ENCODE measurements at places on chromosomes 7 and 10.

DNA sequence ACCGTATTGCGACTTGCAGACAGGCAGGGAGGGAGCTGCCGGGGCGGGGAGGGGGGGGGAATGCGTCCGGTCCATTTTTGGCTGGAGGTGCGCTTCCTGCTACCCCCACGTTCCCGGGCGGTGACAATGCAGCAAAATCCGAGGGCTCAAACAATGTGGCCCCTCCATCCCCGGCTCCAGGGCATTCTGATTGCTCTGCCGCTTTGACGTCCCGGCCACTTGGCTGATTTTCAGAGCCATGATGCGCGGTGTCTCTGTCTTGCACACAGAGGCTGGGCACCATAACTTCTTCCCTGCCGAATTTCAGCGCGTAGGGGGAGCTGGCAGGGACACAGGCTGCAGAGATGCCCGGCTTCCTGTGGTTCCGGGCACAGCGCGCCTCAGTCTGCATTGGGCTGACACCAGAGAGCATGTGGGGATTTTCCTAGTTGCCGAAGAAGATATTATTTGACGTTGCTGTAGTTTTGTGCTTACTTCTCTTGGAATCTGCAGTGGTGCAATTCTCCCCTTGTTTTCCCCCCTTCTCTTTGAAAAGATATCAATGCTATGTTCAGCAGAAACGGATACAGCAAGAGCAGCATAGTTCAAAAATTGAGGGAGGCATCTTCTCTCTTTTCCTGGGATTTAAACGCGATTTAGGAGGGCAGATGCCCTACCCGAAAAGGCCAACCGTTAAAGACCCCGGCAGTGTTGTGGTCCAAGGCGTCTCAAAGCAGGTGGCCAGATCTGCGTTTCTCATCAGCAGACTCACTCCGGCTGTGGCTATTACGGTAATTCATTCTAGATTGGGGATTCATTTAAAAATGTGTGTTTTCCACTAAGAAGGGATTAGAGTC lies 1.4 kb downstream of the HECW1 start:
- no peak for DNase-seq

DNA sequence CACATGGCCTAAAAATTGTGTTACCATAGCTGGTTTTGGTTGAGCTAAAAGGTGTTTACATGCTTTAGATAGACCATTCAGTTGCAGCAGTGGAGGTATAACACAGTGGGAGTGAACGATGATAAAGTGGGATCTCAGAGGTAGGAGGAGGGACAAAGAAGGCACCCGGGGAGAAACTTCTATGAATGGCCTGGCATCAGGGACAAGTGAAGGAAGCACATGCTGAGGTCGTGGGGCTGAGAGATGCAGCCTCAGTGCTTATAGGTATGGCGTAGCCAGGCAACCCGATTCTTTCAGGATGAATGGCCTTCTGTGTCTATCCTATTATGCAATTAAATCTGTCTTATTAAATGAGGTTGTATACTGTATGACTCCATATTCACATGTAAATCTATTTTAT lies 3.9 kb upstream of the CDK6 start:
- no peak for DNase-seq

GRCh38 chr7:38222481-38223096 lies 44.5 kb downstream of the STARD3NL start:
- DNase-seq: peak; percentile 46

DNA sequence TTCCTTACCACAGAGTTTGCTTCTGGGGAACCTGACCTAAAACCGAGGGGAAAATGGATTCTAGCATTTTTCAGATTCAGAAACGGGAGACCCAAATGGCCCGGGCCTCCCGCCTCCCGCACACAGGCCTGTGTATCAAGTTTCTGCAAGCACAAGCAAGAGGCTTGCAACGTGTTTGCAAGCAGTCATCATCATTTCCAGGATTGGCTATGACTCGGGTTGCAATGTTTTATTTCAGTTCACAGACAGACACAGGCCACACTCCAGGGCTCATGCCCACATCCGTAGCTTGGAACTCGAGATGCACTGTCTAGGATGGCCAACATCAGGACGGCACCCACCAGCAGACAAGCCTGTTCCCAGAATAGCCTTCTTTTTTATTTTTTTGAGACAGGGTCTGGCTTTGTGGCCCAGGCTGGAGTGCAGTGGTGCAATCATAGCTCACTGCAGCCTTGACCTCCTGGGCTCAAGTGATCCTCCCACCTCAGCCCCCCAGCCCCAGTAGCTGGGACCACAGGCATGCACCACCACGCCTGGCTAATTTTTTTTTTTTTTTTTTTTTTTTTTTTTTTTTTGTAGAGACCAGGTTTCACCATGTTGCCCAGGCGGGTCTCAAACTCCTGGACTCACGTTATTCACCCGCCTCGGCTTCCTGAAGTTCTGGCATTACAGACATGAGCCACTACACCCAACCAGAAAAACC lies 68.1 kb upstream of the FOXK1 start:
- DNase-seq: no peak

DNA sequence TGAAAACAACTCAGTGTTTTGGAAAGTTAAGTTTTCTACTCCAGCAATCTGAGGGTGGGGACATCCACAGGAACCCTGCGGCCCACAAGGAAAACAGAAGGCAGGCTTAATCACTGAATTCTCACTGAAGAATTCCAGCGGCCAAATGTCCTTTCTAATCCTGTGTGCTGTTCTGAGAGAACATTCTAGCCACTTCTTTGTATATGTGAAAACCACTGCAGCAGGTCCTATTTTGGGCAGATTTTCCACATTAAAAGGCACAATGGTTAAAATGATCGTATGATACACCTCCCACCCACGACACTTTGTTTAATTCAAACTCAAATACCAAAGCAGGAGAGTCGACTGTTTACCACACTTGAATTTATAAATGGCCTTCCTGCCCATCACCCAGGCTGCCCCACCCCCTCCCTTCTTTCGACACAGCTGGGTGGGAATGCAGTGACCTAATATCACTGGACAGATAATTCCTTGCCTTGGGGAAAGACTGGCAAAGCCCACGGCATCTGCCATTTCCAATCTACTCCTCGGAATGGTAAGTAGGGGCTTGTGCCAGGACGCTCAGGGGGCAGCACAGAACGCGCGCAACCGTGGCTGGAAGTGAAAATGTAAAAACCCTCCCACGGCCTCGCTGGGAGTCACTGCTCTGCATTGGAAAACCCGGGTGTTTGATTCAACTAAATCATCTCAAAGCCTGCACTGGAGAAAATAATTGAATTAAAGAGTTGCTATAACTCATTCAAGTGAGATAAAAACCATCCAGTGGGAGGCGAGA lies 67.0 kb downstream of the CTBP2 start:
- no peak for DNase-seq

GRCh38 chr10:35224045-35224740 lies 97.5 kb downstream of the CREM start:
- no peak for DNase-seq

DNA sequence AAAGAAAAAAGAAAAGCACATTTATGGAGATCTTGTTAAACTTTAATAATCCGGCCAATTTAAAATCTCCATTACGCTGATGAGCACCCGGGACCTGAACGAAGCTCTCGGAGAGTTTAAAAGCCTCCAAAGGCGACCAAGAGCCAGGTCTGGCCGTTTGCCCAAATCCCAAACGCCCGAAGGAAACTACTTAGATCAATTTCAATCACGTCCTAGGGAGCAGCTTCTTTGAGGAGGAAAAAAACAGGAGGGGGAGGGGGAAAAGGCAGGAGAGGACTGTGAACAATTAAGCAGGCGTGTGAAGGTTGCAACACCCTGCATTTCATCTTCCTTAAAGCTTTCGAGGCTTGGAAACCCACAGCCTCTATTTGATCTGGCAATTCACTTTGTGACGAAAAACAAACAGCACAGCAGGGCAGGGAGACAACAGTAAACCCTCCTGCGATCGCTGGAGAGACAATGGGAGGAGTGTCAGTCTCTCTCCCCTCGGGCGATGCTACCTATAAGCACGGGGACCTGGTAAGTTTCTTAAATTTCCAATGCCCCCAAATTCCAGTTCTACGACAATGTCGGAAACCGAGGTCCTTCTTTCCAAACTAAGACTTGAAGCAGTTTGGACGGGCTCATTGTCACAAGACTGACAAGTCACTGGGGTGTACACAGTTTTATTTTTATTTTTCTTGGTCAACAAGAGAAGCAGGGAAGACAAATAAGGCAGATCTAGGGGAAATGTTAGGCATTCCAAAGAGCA lies 1.2 kb downstream of the KLF6 start:
- no peak for DNase-seq

DNA sequence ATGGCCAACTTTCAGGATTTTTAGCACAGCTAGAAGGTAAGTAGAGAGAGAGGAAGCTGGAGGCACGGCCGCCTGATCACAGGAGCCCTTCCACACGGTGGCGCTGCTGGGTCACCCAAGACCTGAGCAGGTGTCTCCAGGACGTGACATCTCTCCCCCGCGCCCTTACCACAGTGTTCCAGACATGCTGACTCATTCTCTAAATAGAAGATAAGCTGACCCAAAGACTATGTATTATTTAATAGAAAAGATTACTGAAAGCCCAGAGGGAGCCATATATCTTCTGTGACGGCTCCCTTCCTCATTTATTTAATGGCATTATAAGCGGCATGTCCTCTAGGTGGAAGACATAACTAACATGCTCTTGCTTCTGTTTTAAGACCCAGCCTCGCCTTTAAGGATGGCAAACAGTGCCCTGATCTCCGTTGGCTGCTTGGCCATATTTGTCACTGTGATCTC lies 26.0 kb upstream of the MALSU1 start:
- peak; percentile 75 for DNase-seq

- DNase-seq: no peak
Observed at GRCh38 chr10:81031774-81032173, 494.1 kb downstream of the SH2D4B start.

GRCh38 chr7:46029111-46029704 lies 108.1 kb upstream of the IGFBP3 start:
- no peak for DNase-seq

- no peak for DNase-seq
Observed at GRCh38 chr7:25712500-25712899, 439.5 kb upstream of the NFE2L3 start.

DNA sequence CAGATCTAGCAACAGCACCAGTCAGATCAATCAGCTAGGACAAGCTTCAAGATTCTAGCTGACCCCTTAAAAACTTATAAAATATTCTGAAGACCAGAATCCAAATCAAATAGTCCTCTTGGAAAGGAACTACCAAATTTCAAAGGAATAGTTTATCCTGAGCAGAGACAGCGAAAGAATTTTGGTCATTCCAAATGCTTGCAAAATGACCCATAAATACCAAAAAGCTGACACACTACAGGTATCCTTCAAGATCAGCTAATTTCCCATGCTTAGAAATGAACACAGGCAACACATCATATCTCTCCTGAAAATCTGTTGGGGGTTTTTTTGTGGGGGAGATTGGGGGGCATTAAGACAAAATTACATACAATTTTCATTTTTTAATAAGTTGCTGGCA lies 78.8 kb downstream of the PDSS1 start:
- no peak for DNase-seq

- no peak for DNase-seq
Observed at GRCh38 chr10:32938554-32939061, 19.4 kb downstream of the ITGB1 start.

GRCh38 chr7:156353352-156353751 lies 287.2 kb upstream of the RNF32 start:
- DNase-seq: no peak

DNA sequence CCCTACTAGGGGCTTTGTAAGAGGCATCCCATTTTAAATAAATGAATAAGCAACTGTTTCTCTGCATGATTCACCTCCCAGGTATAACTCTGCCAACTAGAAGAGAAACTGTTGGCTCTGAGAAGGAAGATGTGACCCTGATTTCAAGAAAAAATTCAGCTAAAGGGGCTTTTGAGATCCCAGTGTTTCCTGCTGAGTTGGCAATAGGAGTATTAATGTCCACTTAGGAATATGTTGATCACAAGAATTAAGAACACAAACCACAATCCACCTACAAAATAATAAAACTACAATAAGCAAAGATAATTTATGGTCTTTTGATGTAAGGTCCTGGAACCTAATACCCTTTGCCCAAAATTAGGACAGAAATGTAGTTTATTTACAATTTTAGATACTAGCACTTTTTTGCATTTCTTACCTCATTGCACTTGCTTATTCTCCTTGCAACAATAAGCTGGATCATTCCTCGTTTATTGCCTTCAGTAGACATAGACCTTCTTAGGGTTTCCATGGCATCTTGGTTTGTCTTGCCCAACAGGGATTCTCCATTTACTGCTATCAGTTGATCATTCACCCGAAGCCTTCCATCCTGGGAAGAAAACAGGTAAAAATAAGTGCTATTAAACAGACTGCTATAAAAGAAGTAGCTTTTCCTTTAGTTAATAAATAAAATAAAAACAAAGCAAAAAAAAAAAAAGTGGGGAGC lies 456.2 kb downstream of the PARD3 start:
- DNase-seq: no peak

- DNase-seq: no peak
Observed at GRCh38 chr10:116748041-116748440, 5.7 kb upstream of the HSPA12A start.

- no peak for DNase-seq
Observed at GRCh38 chr7:78634093-78634492, 819.4 kb downstream of the MAGI2 start.

- no peak for DNase-seq
Observed at GRCh38 chr10:114914560-114914959, 23.4 kb upstream of the TRUB1 start.

- no peak for DNase-seq
Observed at GRCh38 chr10:15259136-15259535, 90.6 kb upstream of the NMT2 start.

DNA sequence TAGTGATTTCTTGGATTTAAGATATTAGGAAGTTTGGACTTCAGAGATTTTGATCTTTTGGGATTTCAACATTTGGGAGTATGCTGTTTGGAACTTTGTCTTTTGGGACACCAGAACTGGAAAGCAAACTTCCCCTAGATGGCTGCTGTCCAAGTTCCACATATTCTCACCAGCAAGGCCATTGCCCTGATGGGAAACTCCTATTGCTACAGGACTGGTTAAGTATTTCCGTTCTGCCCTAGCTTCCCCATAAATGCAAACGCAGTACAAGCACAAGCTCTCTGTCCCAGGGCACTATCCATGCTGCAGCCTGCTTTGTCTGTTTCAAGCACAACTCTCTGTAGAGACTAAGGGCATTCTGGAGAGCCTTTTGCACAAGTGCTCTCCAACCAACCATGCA lies 79.3 kb upstream of the SLC25A13 start:
- no peak for DNase-seq

- no peak for DNase-seq
Observed at GRCh38 chr7:127885222-127885772, 145.9 kb downstream of the LRRC4 start.
